ENCODE measurements at places on chromosomes 3 and 15.

DNA sequence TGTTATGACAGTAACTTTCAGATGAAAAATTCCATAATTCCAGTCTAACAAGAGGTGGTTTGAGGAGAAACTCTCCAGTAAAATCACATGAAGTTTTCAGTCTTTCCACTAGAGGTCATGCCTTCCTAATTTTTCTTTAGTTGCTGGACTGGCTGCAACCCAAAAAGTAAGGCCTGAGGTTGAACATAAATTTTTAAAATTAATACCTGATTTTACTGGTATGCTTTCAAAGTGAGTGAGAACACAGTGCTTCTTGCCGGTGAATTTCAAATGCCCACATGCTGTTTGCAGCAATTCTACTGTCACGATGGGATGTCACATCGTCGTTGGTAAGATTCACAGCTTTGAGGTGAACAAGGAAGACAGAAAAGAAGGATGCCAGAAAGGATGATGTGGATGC, 89.0 kb upstream of the FGF12 start:
- DNase-seq: no peak

DNA sequence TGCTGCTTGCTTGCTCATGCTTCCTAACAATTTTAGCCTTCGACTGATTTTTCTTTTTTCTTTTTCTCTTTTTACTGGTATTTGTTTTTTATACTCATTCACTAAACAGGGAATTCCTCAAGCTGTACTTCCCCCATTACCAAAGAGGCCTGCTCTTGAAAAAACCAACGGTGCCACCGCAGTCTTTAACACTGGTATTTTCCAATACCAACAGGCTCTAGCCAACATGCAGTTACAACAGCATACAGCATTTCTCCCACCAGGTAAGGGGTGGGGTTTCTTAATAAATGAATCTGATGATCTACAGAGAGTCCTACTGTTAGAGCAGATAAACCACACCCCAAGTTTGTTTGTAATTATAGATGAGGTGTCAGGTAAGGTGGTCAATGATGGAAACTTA, 178.8 kb downstream of the MBNL1 start:
- DNase-seq: no peak

DNA sequence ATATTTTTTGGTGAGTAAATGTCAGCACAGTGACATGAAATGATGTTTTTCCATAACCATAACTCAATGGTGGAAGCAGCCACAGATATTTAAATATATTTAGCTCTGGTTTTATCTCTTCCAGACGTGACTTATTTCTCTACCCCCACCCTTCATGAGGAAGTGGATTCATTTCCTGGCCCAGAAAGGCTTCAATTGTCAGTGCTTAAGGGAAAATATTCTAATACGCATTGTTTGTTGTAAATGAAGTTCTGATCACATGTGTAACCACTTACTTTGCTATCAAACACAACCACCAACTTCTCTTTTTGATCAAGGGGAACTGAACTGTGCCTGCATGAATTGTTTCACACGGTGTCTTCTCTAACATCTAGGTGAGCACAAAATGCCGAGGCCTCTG, 14.0 kb downstream of the CLDN16 start:
- no peak for DNase-seq

DNA sequence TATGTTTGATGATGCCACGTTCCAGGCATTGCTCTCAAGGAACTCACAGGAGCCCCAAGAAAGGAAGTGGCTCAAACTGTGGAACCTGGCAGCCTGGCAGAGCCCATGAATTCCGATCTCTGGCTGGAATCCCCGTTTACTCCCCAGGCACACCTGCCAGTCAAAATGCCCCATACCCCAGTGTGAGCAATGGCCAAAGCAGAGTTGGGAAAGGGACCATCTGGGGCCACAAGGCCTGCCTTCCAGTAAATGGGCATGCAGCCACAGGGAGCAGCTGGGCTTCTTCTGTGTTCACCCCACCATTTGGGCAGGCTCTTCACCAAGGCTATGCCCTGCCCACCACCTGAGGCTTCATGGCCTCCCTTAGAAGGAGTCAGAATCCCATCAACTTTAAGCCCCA, 257.0 kb upstream of the GOLGA6L4 start:
- no peak for DNase-seq

DNA sequence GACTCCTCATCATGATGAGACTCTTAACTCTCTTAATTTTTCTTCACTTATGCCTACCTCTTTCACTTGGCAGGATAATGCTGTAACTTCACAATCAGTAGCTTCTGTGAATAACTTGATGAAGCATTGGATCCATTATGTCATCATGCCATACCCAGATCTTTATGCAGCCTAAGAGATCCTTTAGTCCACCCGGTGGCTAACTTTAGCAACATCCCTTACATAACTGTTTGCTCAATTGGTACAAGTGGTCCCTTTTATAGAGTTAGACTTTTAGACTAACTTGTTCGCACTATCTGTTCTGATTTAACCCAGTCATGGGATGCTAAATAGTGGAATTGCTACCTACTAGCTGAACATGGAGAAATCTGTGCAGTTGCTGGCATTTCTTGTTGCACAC, 184.5 kb downstream of the USP13 start:
- DNase-seq: no peak

DNA sequence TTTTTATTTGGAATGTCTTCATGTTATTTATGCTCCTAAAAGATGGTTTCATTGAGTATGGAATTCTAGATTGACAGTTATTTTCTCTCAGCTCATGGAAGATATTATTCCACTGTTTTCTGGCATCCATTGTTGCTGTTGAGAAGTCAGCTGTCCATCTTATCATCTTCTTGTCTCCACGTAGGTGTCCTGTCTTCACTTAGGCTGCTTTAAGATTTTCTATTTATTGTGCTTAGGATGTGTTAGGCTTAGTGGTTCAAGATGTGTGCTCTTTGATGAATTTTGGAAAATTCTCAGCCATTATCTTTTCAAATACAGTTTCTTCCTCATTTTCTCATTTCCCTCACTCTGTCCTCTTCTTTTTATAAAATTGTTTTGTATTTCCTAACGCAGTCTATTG, 52.0 kb downstream of the SNRK start:
- DNase-seq: no peak

GRCh38 chr15:62241135-62241770, 76.2 kb upstream of the C2CD4B start:
- DNase-seq: no peak

GRCh38 chr15:73021139-73021621, 31.1 kb upstream of the NEO1 start:
- DNase-seq: no peak

GRCh38 chr3:108183181-108183580, 39.0 kb downstream of the IFT57 start:
- no peak for DNase-seq

DNA sequence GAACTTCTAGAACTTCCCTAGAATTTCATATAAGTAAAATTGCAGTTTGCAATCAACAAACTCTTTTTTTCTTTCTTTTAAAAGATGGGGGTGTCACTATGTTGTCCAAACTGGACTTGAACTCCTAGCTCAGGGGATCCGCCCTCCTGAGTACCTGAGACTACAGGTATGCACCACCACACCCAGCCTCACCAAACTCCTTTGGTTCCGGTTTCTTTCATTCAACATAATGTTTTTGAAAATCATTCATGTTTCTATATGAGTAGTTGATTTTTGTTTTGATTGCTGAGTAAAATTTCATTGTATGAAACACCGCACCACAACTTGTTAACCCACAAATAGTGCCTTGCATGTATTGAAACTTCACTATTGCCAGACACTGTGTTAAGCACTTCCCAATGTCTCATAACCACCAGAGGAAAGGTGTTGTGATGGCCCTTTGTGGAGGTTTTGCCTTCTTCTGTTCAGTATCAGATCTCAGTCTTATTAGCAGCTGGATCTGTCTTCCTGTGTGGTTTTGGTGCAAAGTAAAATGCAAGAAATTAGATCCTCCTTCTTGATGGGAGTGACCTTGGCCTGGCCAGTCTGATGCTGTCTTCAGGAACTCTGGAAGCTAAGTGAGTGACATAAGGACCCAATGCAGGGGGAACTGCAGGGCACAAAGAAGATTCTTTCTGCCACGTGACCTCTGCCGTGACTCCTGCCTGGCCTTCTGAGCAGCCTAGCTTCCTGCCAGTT, 78.8 kb upstream of the UBE2E1 start:
- DNase-seq: no peak

GRCh38 chr15:29988701-29989100, 94.1 kb upstream of the GOLGA8J start:
- no peak for DNase-seq

DNA sequence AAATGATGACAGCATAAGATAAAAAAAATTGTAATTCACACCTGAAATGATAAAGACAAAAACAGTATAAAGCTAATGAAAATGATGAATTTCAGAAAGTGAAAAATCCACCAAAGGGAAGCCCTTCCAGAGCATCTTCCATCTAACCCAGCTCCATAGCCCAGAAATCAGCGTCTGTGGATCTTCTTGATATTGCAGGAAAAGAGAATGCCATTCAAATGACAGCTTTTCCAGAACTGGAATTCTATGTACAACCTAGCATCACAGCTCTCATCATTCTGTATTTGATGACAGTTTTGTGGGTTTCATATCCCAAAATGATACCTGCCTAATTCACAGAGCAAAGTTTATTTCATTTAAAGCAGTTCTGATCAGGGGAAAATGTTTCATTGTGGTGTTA, 267.3 kb downstream of the FHIT start:
- DNase-seq: no peak

DNA sequence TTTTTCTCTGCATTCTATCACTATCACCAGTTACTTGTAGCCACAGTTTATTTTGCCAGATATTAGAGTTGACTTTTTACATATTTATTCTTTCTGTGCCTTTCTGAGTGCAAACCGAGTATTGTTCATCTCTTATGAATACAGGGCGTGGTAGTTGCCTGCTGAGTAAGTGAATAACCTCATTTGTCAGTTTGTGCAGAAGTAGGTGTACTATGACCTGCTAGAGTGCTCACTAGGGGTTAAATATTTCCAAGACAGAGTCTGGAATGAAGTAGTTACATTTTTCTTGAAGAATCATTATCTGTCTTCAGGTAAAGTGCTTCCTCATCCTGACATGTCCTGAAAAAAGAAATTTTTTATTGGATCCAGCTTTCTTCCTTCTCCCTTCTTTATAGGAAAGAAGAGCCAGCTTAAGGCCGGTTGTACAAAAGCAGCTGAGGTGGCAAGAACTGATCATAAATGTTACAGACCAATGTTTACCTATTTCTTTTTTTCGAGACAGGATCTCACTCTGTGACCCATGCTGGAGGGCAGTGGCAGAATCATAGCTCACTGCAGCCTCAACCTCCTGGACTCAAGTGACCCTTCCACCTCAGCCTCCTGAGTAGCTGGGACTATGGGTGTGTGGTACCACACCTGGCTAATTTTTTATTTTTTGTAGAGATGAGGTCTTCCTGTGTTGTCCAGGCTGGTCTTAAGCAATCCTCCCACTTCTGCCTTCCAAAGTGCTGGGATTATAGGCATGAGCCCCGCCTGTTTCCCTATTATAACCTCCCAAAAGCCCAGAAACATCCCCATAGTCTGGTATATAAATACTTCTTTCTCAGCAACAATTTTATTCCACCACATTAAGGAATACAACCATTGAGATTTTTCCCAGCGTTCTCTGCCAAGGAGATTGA, 182.5 kb downstream of the TPRG1 start:
- DNase-seq: no peak

- DNase-seq: no peak
Measured at GRCh38 chr3:127200086-127200691, 7.3 kb downstream of the PRR23E start.

GRCh38 chr3:125322166-125322565, 53.0 kb downstream of the ZNF148 start:
- DNase-seq: no peak

DNA sequence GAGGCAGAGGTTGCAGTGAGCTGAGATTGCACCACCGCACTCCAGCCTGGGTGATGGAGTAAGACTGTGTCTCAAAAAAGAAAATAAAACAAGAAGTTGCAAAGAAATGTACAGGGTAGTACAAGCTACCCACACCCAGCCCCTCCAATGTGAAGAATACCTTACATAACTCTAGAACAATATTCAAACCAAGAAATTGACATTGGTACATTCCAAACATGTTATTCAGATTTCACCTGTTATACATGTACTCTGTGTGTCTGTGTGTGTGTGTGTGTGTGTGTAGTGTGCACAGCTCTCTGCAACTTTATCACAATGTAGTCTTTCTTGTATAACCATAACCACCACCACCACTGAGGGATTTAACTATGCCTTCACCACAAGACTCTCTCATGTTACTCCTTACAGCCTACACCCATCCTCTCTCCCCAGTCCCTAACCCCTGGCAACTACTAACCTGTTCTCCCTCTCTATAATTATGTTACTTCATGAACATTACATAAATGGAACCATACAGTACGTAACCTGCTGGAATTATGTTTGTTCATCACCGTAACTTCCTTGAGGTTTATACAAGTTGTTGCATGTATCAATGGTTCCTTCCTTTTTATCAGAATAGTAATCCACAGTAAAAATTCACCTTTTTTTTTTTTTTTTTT, 16.2 kb upstream of the TJP1 start:
- no peak for DNase-seq
